ENCODE measurements at places on chromosomes 7 and 10.

GRCh38 chr7:135741905-135742304 lies 6.7 kb downstream of the FAM180A start:
- no peak for DNase-seq

DNA sequence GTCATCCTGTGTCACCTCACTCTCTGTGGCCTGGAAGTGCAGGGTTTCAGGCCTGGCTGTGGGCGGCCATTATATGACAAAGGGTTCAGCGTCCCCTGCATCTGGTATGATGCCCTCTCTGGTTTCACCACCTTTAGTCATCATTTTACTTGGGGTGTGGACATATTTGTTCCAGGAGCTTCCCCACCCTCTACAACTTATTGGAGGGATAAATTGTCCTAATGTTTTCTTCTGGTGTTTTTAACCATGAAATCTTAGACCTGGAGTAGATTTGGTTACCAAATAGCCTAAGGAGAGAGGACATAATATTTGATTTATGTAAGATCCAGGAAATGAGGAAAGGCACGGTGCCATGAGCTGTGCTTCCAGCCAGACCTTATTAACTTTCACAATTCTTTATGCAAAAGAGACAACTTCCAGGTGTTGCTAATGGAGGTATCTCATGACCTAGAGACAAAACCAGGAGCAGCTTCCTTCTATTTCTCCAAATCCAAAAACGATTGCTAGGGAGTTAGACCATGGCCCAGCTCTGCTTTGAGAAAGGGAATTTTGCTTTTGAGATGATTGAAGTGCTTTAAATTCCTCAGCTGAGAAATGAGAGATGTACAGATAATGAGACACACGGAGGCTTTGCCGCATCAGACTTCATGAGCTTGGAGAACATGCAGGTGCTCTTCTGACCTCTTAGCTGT lies 20.9 kb downstream of the WBP1L start:
- DNase-seq: no peak

GRCh38 chr10:128710798-128711183 lies 584.6 kb upstream of the MKI67 start:
- DNase-seq: no peak

GRCh38 chr10:63977329-63977923 lies 456.2 kb downstream of the REEP3 start:
- peak; percentile 26 for DNase-seq

- DNase-seq: no peak
Measured at GRCh38 chr7:47394751-47395252, 187.1 kb downstream of the TNS3 start.

DNA sequence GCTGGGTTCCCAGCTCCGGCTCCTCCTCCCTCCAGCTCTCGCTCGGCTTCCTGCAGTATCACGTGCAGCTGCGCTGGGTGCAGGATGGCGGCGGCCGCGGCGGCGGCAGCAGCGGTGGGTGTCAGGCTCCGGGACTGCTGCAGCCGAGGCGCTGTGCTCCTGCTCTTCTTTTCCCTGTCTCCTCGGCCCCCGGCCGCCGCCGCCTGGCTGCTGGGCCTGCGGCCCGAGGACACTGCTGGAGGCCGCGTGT lies at the start of gene CNNM1:
TSS of gene CNNM1 (plus strand) at position 53 of the 250 bp plus-strand sequence. CDS start at position 85, 32 bp downstream.
- DNase-seq: peak; percentile 59

DNA sequence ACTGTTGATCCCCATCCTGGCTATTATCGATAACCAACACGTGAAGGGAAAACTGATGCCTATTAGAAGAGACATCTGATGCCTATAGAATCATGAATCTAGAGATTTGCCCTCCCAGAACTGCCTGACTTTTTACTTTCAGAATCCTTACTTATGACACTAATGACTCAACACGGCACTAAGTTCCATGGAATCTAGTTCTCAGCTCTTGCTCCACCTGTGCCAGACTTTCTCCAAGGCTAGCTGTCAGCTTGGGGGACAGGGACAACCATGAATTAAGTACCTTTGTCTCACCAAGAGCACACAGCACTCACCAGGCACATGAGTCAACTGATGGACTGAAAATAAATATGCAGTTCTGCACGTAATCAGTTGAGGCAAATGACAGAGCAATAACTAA lies 184.2 kb downstream of the FRMD4A start:
- DNase-seq: no peak

DNA sequence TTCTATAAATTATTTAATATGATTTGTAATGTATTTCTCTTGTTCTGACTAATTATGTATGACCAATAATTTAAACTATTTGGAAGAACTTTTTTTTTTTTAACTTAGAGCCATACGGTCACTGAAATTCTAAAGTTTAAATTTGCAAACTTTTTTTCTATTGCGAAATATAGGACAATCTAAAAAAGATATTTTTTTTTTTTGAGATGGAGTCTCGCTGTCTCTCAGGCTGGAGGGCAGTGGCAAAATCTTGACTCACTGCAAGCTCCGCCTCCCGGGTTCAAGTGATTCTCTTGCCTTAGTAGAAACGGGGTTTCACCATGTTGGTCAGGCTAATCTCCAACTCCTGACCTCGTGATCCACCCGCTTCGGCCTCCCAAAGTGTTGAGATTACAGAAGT lies 130.5 kb downstream of the CPED1 start:
- no peak for DNase-seq

DNA sequence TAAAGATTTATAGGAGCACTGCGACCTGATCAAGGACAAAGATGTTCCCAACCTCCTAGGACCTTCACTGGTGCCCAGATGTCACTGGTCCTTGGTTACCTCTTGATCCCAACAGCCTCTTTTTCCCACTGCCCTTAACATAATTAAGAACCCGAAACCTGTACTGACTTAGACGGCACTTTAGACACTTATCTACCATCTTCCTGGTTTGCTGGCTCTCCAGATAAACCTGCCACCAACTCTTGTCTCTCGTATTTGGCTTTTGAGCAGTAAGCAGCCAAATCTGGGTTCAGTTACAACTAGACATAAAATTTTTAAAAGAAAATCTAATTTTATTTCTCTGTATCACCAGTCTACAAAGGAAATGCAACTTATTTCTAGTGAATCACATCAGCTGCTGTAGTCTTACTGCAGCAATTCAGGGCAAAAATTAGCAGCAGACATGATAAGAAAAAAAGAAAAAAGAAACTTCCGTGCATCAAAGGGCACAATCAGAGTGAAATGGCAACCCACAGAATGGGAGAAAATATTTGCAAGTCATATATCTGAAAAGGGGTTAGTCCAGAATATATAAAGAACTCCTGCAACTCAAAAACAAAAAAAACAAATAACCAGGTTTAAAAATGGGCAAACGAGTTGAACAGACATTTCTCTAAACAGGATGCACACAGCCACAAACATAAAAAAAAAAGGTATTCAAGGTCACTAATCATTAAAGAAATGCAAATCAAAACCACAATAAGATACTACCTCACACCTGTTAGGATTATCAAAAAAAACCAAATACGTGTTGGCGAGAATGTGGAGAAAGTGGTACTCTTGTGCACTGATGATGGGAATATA lies 9.4 kb downstream of the ASB13 start:
- DNase-seq: no peak

DNA sequence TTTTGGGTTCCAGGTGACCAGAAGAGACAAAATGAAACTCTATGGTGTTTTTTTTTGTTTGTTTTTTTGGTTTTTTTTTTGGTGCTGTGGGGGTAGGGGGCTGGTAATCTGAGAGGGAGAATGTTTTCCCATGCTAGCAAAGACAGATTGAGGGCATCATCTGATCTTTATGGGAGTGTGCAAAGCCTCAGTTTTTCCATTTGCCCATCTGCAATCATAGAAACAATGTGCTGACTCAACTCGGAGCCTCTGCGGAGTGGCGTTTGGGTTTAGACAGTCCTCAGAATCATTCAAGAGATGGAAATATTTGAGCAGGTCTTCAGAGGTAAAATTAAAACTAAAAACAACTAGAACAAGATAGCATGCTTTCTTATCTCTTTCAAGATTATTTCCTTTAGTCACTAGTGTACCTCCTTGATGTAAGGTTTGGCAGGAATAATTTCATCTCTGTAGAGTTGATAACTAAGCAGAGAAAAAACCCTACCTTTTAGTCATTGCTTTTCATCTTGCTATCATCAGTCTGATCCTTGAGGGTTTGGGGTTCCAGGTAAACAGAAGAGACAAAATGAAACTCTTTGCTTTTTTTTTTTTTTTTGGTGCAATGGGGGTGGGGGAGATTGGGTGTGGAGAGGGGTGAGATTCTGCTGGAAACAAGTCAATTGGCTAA lies 18.0 kb downstream of the CNNM2 start:
- no peak for DNase-seq

DNA sequence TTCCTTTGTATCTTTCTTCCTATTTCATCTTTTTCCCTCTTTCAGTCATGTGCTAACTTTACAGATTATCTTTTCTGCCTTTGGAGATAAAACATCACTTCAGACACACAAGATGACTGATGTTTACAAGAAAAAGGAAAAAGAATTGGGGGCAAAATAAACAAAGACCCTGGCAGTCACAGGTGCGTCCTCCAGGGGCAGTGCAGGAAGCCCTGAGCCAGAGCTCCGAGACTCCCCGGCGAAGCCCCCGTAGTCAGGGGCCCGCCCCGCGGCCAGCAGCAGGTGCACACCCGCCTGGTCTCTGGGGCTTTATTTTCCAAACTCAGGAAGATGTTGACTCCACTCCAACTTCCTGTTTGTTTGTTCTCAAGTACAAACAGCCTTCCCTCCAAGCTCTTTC lies 10.2 kb downstream of the STK32C start:
- no peak for DNase-seq

DNA sequence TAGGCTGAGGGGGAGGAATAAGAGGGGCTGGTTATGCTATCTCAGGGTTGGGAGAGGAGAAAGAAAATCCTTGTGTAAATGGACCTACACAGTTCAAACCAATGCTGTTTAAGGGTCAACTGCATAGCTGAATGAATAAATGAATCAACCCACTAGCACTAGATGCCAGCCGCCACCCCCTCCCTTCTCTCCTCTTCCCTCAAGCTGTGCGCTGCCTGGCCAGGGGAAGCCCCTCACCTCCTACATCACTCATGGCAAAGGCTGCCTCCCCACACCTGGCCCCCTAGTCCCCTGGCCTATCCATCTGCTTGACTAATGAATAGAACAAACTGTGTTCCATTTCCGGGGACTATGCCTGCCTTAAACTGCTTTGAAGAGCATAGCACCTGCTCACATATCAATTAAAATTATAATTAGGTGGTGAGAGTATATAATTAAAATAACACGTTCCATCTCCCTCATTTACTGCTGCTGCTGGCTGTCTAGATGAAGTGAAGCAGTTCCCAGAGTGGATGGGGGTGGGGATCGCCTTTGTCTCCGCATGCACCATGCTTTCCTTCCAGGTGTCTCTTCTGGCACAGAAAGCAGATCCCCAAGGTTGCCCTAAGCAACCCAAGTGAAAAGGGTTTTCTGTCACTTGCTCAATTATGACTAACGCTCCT lies 32.6 kb downstream of the GRID1 start:
- DNase-seq: peak; percentile 59

DNA sequence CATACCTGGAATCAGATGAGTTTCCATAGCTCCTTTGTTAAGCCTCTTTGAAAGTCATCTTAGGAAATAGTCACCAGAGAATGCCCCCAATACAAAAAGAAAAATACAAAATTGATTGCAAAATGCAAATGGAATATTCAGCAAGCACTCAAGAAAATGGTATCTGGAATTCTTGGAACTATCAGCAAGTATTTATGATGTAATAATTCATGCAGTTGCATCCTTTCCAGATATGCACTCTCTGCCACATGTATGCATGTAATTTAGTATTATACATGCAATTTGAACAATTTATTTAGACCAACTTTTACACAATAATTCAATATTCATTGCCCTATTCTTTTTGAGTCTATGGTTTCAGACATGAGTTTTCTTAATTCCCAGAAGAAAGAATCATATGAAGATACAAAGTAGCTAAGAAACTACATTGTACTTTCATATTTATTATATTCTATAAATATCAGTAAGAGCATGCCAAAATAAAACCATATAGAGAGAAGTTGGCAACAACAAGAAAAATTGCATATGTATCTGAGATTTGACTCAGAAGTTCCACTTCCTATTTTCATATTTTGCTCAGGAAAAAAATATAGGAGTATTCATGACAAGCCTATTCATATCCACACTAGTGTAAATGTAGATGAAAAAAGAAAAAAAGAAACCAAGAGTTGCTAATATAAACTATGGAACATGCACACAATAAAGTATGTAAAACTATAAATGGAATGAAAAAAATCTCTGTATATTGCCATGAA lies 338.5 kb downstream of the SEMA3D start:
- DNase-seq: no peak

- DNase-seq: no peak
Measured at GRCh38 chr7:14685167-14685566, 217.4 kb downstream of the DGKB start.

GRCh38 chr7:36570528-36571189 lies 153.6 kb downstream of the AOAH start:
- no peak for DNase-seq

DNA sequence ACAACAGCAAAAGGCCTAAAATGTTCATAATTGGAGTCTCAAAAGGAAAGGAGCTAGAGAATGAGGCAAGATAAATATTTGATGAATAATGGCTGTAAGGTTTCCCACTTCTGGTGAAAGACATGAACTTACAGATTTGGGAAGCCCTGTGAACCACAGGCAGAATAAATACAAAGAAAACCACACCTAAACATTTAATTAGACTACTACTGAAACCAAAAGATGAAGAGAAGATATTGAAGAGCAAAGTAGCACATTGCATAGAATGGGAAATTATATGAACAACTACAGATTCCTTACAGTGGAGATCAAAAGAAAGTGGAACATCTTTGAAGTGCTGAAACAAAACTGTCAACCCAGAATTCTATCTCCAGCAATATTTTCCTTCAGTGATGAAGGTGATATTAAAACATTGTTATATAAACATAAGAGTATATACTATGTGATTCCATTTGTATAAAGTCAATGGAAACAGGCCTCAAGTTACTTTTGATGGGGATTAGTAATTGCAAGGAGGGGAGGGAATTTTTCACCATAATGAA lies 191.3 kb upstream of the KAT6B start:
- DNase-seq: no peak

Measured in putamen (tissue), 1 donor.